Neuronal stem cell (in vitro differentiated cells): ENCODE measurements at places on chromosomes 5 and 9.

DNA sequence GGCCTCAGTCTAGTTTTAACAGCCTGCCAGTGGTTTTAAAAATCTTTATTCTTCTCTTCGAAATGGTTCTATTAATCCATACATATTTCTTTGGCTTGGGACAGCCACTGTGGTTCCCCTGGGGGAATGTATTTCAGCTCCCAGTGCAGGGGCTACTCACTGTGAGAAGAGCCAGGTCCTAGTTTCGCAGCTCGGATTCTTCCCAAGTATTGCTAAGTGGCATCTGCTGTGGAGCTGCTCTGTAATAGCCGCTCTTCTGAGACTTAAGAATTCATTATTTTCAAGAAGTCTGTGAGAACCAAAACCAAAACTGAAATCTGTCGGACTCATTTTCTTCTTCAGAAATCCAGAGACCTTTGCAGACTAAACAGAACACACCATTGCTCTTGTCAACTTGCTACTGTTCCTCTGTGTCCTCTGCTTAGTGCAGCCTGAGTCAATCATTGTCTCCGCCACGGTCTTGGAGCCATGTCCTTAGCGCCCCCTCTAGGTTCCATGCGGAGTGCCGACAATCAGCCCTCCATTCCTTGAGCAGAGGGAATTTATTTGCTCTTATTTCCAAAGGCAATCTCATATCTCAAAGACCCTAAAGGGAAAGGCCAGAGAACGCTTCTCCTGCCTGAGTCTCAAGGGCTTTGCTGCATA lies 478.2 kb downstream of the SPATA31D1 start:
- DNase-seq: peak; percentile 41

- no peak for DNase-seq
Observed at GRCh38 chr9:126394802-126395201, 68.2 kb downstream of the MVB12B start.

- no peak for DNase-seq
Observed at GRCh38 chr5:88882276-88883038, 527 bp downstream of the MEF2C start.

DNA sequence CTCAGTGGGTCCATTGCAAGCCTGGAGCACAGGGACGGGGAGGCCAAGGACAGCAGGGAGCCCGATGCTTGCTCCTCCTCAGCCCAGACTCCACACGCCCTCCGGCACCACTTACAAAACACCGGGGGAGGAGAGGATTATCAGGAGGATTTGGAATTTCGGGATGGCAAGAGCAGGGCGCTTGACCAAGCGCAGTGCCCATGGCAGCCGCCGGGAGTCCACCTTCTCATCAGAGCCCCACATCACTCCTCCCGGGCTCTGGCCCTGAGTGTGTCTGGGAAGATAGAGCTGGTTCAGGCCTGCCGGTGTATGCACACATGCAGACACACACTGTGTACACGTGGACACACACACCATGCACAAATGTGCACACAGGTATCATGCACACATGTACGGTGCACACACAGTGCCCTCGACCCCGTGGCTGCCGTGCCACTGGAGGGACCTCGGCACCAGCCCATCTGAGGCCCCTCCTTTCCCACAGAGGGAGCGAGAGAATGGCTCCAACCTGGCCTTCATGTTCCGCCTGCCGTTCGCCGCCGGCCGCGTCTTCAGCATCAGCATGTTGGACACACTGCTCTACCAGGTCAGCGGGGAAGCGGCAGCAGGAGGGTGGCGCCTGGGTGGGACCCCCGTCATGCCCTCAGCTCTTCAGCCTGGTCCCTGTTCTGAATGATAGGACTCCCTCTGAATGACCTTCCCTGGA lies 81.7 kb downstream of the KCNT1 start:
- no peak for DNase-seq

DNA sequence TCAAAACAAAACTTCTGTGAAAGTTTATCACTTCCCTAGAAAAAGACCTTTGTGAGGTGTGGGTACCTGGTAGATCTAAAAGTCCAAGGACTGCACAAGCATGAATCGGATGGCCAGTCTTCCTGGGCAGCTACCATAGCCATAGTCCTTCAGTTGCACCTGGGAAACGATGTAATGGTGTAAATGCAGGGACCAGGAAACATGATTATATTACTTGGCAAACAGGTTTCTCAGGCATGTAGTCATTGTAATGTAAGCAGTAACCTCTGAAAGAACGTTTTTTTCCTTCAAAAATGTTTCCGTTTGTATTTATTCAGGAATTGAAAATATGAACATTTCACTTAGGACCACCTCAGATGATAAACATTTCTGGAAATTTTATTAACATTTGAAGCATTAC lies 433.4 kb downstream of the DTWD2 start:
- DNase-seq: no peak

DNA sequence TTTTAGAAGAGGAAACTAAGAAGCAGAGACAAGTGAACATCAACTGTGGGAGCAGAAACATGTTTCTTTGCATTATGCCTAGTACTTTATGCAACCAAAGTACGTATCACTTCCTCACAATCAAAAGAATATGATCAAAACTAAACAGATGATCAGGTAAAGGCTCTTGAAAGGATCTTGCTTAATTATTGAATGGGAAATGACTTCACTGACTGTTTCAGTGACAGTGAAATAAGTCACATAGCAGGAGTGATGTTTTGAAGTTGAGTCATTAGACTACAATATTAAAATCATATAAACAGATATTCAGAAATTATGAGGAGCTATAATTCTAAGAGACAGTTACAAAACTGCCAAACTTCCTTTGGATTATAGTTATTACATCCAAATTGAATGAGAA lies 527.3 kb downstream of the MTRR start:
- no peak for DNase-seq

DNA sequence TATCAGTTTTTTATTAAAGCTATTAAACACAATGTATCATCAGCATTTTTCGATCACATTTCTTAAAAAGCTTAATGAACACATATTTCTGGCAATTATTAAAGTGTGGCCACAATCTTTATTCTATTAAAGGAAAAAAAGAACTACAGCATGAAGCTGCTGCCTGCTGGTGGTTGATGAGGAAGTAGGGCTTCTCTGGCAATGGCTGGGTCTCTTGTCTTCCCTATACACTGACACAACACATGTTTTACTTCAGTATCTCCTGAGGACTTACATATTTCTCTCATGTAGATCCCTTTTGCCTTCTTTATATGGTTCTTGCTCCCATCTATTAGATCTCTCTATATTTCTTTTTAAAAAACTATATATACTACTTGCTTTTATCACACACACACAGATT lies 590.7 kb downstream of the RAB3C start:
- no peak for DNase-seq

DNA sequence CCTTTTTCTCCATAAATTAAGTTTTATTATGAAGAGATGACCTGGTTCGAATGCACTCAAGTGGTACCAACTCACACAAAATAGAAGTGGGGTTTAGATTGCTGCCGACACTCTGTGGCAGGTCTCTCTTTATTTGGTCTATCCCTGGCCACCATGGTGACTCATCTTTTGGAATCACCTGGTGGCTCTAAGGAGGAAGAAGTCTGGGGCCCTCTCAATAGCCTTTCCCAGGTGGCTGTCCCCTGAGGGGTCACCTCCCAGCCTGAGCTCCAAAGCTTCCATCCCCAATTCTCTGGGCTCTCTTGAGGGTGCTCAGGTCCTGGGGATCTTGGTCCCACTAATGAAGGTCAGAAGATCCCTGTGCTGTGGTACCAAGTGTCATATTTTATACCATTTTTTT lies 136.8 kb downstream of the MVB12B start:
- DNase-seq: no peak

- DNase-seq: no peak
Observed at GRCh38 chr9:3820643-3821042, 294.8 kb upstream of the RFX3 start.

- DNase-seq: no peak
Observed at GRCh38 chr5:42825422-42826148, 13.9 kb upstream of the SELENOP start.

DNA sequence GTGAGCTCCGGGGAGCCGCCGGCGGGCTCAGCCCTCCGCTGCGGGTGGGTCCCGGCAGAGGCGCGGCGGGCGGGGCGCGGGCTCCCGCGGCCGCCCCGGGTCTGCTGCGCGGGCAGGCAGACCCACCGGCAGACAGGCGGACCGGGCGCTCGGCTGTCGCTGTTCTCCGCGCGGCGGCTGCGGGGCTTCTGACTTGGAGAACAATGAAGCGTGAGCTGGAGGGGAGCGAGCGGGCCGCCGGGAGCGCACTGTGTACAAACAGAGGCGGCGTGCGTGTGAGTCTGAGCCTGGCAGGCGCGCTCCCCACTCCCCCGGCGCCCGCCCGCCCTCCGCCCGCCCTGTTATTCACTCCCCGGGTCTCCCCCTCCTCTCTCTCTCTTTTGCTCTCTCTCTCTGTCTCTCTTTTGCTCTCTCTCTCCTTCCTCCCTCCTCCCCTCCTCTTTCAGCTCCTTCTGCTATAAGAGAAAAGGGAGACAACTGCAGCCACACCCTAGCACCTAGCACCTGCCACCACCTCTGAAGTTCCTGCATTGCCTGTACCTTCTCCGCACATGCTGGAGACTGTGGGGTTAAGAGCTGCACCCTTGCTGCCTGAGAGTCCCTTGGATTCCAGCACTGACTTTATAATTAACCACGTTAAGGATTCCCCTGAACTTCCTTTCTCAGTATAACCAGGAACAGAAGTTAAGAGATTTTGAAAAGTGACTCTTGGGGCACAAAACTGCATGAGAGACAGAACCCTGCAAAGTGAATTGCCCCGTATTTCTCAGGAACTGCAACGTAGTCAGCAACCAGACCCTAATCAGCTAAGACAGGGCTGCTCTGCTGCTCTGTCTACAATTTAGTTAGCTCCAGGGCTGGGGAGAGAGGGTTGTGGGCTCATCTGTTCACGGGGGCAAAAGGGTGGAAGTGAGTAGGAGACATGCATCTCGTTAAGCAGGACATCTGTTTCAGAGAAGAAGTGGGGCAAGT lies at the start of gene EDIL3:
TSS of gene EDIL3 (minus strand) at position 277 of the 972 bp plus-strand sequence. CDS start 506 bp downstream, outside the sequence.
- peak; percentile 59 for DNase-seq
